ENCODE measurements at places on chromosomes 12 and 14. TPM values are rescaled to one million over a fixed set of nuclear protein-coding genes. Genes with fewer than 3 reads are reported as not detected.

Gene COQ10A
- 55.5 TPM for total RNA-seq

Gene KRT74
- total RNA-seq: not detected

Gene PTGDR
- total RNA-seq: 0.56 TPM

Gene GDF3
- not detected for total RNA-seq

All from heart right ventricle (tissue), 16 donors.